ENCODE measurements at places on chromosomes 4 and X.

GRCh38 chr4:16066586-16067128 is 17.2 kb downstream of the PROM1 start:
- no peak for DNase-seq

DNA sequence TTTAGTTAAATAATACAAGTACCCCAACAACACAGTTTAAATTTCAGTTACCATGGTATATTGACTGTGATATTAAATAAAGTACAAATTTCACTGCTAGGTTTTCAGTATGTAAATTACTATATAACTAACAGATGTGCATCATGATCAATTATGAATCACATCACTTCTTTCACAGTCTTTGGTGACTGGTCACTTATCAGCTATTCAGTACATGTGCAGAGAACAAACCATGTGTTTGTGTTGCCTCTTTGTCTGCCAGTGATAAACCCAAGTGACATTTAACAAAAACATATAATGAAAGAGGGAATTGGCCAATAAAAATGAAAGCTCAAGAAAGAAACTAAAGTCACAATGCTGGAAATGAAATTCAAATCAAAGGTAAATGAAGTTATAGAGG is 249.3 kb downstream of the CHIC1 start:
- no peak for DNase-seq

DNA sequence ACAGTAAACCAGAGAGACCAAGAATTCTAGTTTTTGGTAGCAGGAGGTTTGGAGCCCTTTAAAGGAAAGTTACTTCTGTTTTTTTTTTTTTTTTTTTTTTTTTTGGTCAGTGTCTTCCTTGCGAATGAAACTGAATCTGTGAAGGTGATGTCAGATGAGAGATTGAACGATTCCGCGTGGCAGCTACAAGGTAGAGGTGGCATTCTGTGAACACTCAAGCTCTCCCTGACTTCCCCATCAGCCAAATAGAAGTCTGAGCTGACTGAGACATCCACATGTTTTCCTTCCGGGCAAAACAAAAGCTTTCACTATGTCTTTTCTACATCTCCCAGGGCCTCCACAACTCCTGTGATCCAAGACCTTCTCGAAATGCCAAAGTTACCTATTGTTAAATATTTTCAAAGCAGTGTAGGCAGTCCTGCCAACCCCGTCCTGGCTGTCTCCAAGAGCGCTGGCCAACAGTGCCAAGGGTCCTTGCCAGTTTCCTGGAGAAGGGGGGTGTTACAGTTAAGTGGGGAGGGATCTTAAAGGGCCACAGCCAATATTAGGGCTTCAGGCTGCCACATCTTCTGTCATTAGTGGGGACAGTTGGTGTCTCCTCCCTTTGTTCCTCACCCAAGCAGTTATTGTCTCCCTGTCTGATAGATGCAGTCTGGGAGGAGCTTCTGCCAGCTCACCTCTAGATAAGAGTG is 102.9 kb upstream of the SLC34A2 start:
- no peak for DNase-seq

DNA sequence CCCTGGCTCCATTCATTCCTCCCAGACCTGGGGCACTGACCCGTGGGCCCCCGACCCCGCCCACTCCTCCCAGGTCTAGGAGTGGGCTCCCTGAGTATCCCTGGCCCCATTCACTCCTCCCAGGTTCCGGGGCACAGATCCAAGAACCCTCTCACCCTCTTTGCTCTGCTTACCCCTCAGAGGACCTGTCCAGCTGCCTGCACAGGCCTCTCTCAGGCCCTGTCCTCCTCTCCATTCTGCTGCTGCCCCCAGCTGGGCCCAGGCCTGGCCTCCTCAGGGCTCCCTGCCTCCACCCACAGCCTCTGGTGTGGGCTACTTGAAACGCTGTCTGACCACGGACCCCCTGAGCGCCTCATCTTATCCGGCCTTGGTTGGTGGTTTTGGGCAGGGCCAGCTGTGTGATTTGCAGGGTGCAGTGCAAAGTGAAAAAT is 217.7 kb upstream of the PSAPL1 start:
- peak; percentile 22 for DNase-seq

DNA sequence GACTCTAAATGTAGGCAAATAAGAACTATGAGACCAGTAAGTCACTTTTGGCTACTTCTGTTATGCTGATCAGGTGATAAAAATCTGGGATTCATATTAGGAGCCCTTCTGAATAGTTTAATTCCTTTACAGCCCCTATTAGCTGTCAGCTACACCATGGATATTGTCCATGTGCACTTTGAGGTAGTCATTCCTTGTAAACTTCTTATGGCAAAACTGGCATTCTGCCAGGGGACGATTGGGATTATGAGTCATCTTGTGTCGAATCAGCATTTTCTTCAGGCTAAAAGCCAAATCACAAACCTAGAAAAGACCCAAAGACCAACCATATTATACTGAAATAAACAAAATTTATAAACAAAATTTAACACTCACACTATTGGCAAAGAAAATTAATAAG is 227.6 kb downstream of the PRDM5 start:
- no peak for DNase-seq

All from CD4-positive, alpha-beta T cell treated with Interleukin-12 subunit alpha and Interleukin-12 subunit beta, for 1 hour (primary cell).